ENCODE measurements at places on chromosomes 16 and 17.

DNA sequence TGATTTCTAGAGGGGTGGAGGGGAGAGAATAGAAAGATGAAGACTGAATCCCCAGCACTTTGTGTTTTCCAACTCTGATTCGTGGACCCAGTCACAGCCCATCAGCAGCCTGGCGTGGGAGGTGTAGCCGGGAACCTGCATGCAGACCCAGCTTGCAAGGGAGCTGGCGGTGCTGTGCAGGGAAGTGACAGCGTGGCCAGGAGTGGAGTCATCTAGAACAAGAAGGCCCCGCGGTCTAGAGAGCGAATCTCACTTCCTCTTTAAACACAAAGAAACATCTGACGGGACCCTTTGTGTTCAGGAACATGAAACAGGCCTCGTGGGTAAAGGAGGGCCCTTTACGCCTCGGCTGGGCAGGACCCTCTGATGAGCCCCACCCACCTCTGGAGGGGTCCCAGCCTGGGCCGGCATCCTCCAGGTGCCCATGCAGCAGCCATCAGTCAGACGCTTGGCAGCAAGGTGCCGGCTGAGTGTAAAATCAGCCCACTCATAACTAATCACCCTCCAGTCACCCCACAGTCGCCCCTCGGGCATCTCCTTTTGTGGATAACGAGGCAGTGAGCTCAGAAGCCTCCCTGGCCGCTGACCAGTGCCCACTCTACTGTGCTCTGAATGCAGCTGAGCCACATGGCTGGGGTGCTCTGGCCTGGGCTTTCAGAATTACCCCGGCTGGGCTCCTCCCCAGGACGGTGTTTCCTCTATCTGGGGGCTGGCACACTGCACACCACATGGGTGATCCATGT lies 4.4 kb downstream of the SNAI3 start:
- peak; percentile 91 for DNase-seq

GRCh38 chr17:82880620-82881323 lies 41.0 kb upstream of the ZNF750 start:
- DNase-seq: no peak

- peak; percentile 44 for DNase-seq
Observed at GRCh38 chr17:7081341-7082062, 1.5 kb upstream of the CLEC10A start.

GRCh38 chr16:66926171-66926947 lies 1.0 kb upstream of the RRAD start:
- no peak for DNase-seq

- DNase-seq: no peak
Observed at GRCh38 chr17:66540131-66540781, 237.8 kb downstream of the PRKCA start.

GRCh38 chr17:57506774-57507127 lies 238.3 kb downstream of the CCDC182 start:
- DNase-seq: no peak

- no peak for DNase-seq
Observed at GRCh38 chr17:7204336-7204735, 15.3 kb downstream of the DLG4 start.
